ENCODE measurements at places on chromosomes 2 and 18.

- peak; percentile 82 for DNase-seq
Measured at GRCh38 chr2:196176142-196176738, 4.9 kb upstream of the STK17B start.

DNA sequence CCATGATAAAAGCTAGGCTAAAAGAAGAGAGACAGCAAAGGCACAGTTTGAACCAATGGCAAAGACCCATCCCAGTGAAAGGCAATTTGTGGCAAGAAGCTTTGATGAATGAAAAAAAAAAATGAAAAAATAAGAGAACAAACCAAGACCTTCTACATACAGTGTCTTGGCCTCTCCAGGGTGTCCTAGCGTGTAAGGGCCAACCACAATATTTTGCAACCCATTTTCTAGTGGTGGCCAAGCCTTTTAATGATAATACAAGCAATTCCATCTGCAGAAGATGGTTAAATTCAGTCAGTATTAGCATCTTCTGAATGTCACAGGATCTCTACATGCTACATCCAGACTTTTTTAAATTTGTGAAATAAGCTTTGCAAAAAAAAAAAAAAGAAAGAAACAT, 270.4 kb downstream of the LRATD1 start:
- no peak for DNase-seq

DNA sequence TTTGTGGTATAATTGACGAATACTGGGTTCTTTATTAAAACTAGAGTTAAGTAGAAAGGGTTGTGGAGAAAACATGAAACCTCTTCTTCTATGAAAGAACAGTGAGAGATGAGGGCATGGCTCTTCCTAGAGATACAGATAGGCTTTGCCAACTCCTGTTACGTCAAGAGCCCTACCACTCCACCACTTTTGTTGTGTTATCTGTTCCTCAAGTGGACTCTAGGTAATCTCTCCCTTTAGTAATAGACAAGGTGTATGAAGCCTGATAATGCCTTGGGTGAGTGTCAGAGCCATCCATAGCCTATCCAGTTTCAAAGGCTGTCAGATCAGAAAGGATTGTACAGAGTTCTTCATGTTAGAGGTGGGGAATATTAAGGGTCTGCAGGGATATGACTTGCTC, 176.4 kb downstream of the SETBP1 start:
- DNase-seq = no peak

DNA sequence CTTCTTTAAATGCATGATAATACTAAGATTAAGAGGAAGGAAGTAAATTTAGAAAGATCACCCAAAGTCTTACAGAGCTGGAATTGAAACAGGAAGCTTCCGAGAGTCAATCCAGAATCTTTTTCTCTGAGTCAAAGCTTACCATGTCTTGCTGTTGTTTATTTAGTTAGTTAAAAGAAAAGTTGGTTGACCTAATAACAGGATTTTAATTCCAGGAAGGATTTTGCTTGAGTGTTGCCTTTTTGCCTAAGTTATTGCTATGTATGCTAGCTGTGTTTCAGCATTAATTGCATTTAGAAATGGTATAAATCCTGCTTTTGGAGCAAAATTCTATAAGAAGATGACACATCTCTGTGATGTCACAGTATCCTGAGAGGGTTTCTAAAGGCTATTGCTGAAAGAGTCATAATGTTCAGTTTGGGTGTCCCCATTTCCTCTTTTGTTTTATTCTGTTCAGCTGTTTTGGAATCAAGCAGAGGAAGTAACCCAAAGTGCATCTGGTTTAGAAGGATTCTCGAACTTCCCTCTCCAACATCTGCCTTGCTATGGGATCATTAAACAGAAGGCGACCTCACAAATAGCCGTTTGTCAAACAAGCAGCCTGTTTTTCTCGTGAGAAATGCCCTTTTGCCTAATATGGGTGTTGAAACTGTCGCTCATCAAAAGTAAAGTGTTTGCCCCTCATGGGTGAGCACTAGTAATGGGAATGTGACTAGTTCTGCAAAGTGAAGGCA, 271.5 kb upstream of the MMADHC start:
- DNase-seq = no peak

DNA sequence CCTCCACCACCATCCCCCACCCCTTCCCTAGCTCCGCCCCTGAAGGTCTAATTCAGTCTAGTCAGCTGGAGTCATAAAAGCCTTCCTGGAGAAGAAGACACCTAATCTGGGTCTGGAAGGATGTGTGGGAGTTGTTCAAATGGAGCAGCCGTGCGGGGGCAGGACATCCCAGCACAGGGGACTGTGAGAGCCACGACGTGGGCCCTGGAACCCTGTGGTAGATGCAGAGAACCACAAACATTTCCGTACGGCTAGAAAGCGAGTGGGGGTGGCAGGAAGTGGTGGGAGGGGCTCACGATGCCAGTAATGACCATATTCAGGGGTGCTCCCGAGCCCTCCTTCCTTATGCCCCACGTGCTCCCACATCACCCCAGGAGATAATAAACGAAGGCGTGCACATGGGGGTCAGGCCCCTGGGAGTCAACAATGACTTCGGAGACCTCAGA, 20.9 kb upstream of the COL6A3 start:
- DNase-seq = peak; percentile 80

DNA sequence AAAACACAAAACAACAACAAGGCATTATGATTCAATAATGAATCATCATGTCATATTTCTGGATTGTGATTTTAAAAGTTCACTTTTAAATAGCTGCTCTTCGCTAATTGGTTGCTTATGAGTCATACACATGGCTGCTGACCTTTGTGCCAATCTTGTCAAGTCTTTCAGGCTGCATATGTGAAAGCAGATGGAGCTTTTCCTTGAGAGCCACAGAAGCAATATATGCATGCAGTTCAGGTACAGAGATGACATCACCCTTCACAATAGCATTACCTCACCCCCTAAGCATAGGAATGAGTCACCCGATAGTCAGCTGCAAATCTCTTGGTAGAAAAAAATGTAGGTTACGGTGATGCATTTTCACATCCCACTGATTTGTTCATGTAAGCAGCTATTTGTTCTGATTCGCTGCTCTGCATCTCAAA, 27.2 kb downstream of the EIF2AK3 start:
- no peak for DNase-seq

DNA sequence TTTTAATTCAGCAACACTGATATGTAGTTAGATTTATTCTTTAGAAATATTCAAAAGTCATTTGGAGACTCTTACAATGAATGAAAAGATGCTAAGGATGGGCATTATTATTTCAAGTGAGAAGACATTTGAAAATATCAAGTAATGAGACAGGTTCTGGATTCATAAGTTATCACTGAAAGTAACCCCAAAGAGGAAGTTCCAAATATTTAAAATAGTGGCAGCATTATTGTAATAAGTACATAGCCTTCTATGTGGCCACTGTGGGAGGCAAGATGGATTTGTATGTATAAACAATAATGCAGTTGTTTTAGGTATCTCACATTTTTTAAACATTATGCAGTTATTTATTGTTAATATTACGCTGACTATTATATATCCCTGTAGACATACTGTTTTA, 29.7 kb downstream of the ZC3H6 start:
- DNase-seq = no peak

- DNase-seq = no peak
Measured at GRCh38 chr2:37870829-37871228, 54.3 kb upstream of the RMDN2 start.

- DNase-seq = no peak
Measured at GRCh38 chr2:85684806-85685205, 9.4 kb upstream of the GNLY start.

DNA sequence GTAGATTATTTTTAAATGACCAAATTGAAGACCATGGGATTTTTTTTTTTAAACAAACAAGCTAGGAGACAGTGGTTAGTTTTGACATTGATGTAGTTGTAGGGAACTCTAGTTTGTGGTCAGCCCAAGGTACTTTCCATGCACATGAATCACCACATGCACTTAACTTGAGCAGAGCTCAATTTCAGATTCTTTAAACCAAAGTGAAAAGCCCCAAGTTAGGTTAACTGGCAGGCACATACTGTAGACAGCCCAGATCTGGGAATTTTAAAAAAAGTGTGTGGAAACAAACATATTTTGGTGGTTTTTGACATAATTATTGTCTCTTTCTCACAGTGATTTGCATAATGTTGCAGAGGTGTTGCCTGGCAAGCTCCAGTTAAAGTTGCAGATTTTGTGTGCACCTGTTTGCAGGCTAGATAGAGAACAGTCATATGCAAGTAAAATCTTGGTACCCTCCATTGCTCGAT, 88.4 kb downstream of the BCL2L11 start:
- DNase-seq = no peak

GRCh38 chr2:151395509-151396374, 14.0 kb upstream of the RIF1 start:
- DNase-seq = no peak

GRCh38 chr2:230218421-230218820, 1.4 kb downstream of the SP110 start:
- DNase-seq = no peak

DNA sequence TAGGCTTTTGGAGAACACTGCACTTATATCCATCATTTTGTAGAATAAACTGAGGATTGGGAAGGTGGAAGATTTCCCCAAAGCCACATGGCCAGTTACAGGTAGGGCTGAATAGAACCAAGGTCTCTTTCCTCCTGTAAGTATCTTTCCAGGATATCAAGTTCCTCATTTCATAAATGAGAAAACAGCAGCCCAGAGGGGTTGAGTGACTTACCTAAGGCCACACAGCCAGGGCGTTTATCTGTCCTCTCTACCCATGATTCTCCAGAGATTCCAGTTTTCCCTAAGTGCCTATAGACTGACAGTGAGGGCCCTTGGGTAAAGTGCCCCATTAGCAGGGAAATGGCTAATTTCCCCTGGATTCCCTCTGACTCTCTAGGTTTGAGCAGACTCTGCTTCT, 132.3 kb upstream of the SKOR2 start:
- DNase-seq = no peak

- no peak for DNase-seq
Measured at GRCh38 chr2:38528008-38528442, 74.7 kb downstream of the HNRNPLL start.

- no peak for DNase-seq
Measured at GRCh38 chr2:44570271-44570670, 208.5 kb downstream of the CAMKMT start.

GRCh38 chr18:3703732-3704176, 253.8 kb downstream of the TGIF1 start:
- DNase-seq = no peak

DNA sequence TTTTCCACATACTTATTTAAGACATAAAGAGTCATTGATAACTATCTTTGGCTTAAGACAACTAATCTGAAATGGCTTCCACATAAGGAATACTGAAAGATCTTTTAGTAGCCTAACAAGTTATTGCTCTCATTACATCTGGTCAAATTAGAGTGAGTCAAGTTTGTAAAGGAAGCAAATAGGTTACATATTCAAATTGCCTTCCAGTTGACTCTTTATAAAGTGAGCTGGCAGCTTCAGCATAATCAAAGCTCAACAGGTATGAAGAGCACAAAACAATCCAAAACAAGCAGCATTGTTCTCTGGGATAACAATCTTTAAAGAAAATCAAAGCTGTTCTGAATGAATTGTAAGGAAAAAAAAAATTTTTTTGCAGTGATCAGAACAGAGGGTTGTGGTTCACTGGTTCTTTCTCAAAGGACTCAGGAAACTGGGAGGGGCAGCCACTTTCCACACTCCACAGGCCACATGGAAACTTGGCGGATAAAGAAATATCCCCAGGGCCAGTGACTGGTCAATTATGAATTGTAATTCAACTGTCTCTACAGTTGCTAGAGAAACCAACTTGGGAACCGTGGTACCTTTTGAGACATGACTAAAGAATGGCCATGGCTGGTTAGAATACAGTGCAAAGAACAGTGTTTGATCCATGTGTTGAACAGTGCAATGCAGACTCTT, 369.3 kb upstream of the KCNH7 start:
- no peak for DNase-seq

DNA sequence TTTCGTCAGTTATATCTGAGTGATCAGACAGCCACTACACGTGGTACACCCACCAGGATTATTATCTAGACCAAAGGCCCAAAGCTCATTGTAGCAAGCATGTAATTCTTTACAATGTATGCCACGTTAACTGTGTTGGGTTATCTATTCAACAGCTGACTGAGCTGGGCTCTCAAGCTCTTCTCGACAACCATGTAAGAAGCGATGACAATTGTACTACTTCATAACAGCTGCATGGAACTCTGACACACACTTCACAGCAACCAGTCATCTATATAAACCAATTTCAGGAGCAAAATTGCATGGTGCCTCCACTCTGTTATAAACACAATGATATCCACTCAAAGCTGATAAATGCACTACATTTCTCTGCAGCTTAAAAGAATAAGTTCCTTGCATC, 701.8 kb downstream of the NR4A2 start:
- DNase-seq = no peak

DNA sequence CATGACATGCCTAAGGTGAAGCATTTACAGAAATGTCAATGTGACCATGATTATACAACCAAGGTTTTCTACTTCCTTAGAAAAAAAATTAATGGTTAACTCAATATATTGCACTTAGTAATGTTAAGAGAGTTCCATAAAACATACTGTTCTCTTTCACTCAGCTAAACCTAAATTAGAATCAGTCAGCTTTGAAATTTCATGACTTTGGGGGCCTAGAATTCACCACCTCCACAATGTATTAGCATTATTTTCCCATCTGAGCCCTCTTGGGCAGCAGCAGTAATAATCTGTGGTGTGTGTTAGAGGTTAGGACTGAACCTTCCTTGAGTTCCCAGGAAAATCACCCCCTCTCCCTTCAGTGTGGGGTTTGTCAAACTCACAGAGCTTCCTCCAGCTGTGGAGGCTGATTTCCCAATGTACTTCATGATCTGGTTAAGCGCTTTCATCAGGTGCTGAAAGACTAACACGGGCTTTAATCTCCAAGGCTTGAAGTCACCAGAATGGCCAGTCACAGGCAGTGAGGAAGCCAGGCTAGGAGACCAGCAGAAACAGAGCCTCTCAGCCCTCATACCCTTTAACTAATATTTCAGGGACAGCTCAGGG, 7.1 kb upstream of the UPP2 start:
- no peak for DNase-seq

- no peak for DNase-seq
Measured at GRCh38 chr2:177298191-177298590, 33.7 kb upstream of the NFE2L2 start.

- no peak for DNase-seq
Measured at GRCh38 chr2:227447606-227448005, 24.4 kb upstream of the AGFG1 start.

- DNase-seq = no peak
Measured at GRCh38 chr2:126914811-126915500, 16.3 kb downstream of the TEX51 start.

- DNase-seq = no peak
Measured at GRCh38 chr2:62459106-62459505, 46.9 kb downstream of the TMEM17 start.

GRCh38 chr2:169572821-169573159, 875 bp downstream of the FASTKD1 start:
- DNase-seq = no peak

- no peak for DNase-seq
Measured at GRCh38 chr2:23412556-23413155, 27.7 kb downstream of the KLHL29 start.

DNA sequence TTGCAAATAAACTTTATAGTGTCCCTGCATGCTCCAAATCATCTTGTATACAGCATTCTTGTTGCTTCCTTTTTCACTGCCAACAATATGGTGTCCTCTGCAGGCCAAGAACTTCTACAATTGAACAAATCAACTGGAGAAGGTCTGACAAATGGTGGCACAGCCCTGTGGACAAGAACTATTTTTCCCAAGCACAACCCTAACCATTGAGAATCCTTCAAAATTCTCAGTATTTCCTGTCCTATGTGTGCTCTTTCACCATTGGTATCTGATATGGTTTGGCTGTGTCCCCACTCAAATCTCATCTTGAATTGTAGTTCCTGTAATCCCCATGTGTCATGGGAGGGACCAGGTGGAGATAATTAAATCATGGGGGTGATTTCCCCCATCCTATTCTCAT, 865.1 kb upstream of the ACVR2A start:
- no peak for DNase-seq
